ENCODE measurements at places on chromosomes 7 and 10. TPM values are rescaled to one million over a fixed set of nuclear protein-coding genes. Genes with fewer than 3 reads are reported as not detected.

- DNase-seq, result no peak
Observed at GRCh38 chr7:42869131-42870020, 42.5 kb downstream of the C7orf25 start.

DNA sequence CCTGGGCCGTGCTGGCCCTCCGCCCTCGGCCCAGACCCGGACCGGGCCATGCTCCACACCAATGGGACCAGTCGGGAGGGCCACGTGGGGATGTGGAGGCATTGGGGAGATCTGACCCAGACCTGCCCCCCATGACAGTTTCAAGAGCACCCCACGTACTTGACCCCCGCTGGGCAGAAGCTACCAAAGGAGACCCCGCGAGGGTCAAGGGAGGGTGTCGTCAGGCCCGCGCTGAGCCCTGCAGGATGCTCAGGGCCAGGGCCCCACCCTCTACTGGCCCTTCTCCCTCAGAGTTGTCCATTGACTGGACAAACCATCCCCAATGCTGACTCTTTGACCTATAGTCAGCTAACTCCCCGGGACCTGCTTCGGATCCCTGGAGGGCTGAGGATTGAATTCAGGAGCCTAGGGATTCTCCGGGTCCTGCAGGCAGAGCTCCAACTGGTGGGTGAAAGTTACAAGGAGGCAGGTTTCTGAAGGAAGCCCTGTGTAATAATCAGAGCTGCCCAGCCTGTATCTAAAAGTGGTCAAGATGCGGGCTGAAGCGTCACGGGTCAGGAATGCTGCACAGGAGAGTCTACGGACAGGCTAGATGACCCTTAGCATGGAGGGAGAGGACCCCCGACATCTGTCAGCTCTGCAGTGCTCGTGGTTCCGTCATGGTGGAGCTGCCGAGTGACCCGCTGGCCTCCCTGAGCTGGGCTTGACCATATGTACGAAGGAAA lies 498 bp upstream of the CALHM2 start:
- no peak for DNase-seq

CREB5 gene
- total RNA-seq, result 54.7 TPM

SRGN gene
- 419 TPM for total RNA-seq

HOXA3 gene
- 11.0 TPM for total RNA-seq

OPN1SW gene
- total RNA-seq, result not detected

Data from omental fat pad (tissue), 4 donors.